T-cell (primary cell): ENCODE measurements at places on chromosomes 1 and 21. TPM values are rescaled to one million over a fixed set of nuclear protein-coding genes. Genes with fewer than 3 reads are reported as not detected.

- DNase-seq = no peak
These were observed 18.8 kb upstream of the DYNLT5 start for GRCh38 chr1:66733348-66734017.

DNA sequence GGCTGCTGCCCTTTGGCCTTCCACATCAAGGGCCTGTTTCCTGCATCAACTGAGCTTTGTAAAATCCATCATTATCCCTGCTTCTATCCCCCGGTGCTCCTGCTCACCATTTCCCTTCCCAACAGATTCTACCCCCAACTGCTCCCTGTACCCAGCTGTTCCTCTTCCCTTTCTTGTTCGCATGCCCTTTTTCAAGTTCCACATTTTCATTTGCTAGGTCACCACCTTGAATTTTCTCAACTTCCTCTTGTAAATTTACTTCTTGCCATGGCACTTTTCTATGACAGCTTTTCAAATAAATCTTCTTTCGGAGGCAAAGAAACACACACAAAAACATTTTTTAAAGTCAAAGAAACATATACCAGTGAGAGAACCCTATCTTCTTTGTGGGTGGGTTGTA lies 330.5 kb upstream of the ADGRL2 start:
- DNase-seq = no peak

GBP5 gene
- total RNA-seq = 119 TPM

- DNase-seq = no peak
These were observed 3.8 kb upstream of the HES3 start for GRCh38 chr1:6239950-6240768.

ANP32E gene
- total RNA-seq = 45.7 TPM

INSRR gene
- not detected for total RNA-seq

DNA sequence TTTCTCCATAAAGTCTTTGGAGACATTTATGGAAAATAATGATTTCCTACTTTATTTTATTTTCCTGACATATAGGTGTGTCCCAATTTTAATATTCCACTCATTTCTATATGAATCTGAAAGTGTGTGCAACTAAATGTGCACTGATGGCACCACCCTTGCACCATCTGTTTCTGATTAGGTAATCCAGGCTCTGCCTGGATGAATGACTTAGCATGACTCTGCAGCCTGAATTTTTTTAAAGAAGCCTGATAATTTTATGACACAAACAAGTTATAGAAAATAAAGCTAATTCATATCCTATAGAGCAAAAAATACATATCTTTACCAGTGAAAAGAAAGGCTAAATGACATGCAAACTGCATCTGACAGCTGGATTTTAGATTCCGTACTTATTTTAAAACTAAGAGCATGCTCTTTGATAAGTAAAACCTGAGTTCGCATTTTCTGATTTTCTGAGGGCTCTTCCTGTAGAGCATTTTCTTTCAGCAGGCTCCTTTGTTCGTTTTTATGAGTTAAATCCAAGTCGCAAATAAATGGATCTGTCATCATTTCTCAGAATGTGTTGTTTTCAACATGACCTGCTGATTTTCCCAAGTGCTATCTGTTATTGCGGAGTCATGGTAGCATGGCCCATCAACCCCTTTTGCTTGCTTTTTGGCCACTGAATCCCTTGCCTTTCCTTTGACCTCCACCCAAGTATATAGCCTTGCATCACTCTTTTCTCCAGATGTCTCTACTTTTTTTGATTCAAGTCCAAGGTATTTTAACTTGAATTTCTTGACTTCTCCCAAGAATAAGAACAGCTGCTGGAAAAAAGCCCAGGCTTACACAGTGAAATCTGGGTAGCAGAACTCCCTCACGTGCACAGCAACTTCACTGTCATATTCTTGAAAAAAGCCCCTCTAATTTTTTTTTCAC lies 52.8 kb upstream of the LYPLAL1 start:
- no peak for DNase-seq

DNA sequence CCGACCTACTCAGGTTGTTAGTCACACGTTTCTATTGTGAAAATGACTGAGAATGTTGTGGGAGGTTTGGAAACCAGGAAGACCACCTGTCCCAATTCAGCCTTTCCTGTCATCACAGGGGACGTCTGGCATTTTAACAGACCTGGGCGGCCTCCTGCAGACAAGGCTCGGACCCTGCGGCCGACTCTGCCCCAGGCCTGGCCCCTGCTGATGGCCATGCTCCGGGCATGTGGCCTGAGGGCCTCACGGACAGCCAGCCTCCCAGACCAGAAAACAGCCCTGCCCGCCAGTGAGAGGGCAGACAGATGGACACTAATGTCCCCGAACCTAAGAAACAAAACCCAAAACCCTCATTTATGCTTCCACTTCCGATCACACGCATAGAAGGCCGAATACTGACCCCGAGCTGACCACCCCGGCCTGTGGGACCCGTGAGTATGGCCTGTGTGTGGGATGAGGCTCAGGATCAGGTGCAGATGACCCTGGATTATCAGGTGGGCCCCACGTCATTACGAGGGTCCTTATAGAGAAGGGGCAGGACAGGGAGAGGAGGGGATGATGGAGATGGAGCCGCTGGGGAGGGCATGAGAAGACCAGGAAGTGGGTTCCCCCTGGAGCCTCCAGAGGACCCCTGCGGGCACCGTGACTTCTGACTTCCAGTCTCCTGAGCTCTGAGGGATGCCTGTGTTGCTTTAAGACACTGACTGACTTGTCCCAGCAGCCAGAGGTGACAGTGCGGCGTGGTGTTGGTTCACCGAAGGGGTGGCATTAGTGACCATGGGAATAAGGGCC lies 9.6 kb downstream of the COL18A1 start:
- DNase-seq = no peak

- DNase-seq = no peak
These were observed 48.6 kb downstream of the WNT2B start for GRCh38 chr1:112557385-112557784.

GRCh38 chr1:104132382-104132973 lies 382.8 kb downstream of the AMY1C start:
- DNase-seq = no peak

OR2T29 gene
- total RNA-seq = not detected

DNA sequence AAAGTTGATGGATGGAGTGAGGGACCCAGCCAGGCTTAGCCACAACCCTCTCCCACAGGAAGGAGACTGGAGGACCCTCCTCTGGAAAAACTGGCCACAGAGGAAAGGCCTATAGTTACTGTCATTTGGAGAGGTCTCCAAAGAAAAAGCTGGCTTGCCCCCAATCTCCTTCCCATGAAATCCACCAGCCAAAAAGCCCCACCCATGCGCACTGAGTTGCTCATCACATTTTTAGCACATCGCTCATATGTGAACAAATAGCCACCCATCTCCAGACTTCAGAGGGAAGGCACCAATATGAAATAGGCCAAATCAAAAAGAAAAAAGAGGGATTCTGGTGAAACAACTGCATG lies 36.9 kb upstream of the QSOX1 start:
- DNase-seq = no peak

GUCA2A gene
- total RNA-seq = not detected

GRCh38 chr21:42403611-42404231 lies at the start of gene UBASH3A:
TSS of gene UBASH3A (plus strand) at chr21:42403902. CDS start at chr21:42403946, 44 bp downstream.
- DNase-seq = peak; percentile 63

GRCh38 chr1:234941321-234942011 lies 187.2 kb downstream of the TOMM20 start:
- DNase-seq = no peak

DNA sequence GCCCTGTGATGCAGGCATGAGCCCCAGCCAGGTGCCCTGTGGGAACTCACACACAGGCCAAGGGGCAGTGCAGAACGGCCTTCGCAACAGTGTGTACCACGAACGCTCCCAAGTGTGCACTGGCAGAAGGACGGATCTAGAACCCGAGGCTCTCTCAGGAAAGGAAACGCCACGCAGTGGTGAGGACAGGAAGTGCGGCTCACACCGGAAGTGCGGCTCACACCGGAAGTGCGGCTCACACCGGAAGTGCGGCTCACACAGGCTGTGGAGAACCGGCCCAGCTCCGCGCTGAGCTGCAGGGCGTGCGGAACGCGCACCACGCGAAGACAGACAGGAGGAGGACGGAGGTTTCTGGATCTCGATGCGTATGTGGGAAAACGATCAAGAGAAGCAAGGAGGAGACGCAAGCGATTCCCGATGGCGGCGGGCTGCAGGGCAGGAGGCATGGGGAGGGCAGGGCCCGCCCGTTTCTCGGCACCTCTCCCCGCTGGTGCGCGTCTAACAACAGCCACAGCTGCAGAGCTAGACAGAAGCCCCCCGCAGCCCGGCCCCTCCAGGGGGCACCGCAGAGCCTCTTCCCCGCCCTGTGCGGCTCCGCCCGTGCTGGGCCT lies 35.9 kb upstream of the TMEM52 start:
- DNase-seq = no peak

DNA sequence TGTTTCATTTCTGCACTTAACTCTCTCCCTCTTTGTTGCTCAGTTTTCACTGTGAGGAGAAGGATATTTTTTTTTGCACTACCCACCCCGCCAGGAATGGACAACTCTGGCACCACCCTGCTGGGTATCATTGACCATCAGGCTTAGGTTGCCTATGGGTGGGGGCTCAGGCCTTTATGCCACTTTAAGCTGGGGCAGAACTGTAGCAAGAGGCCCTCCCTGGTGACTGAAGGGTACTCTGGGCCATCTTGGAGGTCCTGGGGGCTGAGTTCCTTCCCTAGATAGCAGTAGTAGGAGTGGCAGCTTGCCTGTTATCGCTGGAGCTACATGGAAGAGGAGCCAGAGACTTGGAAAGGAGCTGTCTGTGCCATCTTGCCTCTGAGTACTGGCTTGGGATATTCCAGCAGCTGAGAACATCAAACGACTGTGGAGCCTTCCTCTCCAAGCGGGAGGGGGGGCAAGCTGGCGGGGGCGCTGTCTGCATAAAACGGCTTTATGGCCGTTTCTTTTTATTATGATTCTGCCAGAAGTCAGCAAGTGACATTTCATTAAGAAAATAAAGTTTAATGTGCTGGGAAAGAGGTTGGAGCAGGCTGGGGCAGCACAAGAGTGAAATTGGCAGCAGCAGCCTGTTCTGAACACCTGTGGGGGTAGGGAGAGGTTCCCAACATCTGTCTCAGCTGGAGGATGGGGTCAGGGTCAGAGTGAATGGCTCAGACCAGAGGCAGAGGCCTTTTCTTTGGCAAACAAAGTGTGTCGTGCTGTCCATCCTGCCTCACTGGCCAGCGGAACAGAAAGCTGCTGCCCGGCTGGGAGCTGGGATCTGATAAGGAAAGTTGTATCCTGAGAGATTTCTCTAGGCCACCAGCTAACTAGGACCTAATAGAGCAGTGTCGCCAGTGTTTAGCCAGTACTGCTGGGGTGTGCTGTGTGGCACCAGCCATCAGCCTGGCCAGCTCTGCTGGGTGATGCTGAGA lies 32.9 kb downstream of the TMEM53 start:
- no peak for DNase-seq

- no peak for DNase-seq
These were observed 514.7 kb downstream of the PLPP3 start for GRCh38 chr1:56064705-56065104.

LRRC71 gene
- not detected for total RNA-seq

GRCh38 chr1:192153276-192153675 lies 5.0 kb upstream of the RGS18 start:
- no peak for DNase-seq

PRMT6 gene
- 20.0 TPM for total RNA-seq

HES5 gene
- total RNA-seq = not detected

SLC25A34 gene
- total RNA-seq = 2.6 TPM

DNA sequence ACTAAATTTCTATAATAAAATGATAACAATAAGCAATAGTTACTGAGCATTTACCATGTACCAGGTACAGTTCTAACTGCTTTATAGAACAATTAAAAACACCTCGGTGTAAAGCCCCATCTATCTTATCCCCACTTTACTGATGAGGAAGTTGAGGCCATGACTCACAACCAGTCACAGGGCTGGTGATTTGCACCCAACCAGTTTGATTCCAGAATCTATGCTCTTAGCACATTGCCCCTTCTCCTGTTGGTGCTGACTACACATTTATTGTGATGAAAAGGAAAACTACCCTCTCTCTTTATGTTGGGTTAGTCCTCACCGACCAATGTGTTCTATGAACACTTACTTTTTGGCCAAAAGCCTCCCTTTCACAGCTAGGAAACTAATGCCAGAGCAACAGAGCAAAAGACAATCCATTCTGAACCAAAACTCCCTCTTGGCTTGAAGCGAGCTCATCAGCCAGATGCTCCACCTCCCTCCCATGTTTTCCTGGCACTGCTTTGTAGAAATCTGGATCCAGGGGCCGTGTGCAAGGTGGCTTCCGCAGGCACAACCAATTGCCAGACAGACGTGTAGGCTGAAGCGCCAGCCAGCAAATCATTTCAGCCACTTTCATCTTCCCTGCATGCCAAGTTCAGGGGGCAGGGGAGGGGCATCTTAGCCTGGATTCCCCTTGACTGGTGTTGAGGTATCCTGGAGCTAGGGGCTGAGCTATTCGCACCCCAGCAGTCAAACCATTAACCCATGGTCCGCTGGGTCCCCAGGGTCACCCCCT lies 32.0 kb upstream of the SLC30A1 start:
- no peak for DNase-seq

DNA sequence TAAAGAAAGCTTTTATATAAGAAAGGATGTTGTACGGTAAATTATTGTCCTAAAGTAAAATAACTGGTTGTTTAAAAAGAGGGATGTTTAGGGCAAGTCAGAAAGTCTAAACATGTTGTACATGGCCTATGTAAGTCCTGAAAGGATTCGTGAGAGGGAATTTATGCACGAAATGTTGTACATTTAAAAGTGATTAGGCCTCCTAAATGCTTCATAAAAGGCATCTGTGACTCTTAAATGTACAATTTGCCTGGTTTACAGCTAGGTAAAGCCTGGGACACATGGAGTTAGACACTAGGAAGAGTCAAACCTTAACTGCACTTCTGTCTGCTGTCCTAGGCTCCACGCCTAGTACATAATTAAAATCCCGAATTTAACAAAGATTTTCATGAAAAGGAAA lies 9.7 kb downstream of the KRTAP13-3 start:
- no peak for DNase-seq

DNA sequence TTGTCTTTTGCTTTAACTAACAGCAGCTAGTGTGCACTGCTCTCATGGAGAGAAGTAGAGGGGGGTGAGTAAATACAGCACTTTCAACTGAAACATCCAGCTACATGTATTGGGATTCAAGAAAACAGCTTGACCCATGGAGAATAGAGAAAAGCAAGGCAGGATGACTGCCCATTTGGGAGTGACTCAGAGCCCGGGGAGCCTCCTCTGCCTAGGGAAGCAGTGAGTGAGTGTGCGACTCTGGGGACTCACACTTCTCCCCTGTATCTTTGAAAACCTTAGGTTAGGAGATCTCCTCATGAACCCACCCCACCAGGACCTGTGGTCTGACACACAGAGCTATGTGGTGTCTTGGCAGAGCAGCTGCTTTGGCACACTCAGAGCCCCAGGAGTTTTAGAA lies 82.0 kb upstream of the PTGFR start:
- DNase-seq = no peak
